Stimulated activated CD4-positive, alpha-beta T cell treated with anti-CD3 and anti-CD28 coated beads, TNF-alpha, amount 100 ng/mL, for 1 hour (primary cell): ENCODE measurements at places on chromosomes 5 and 9.

DNA sequence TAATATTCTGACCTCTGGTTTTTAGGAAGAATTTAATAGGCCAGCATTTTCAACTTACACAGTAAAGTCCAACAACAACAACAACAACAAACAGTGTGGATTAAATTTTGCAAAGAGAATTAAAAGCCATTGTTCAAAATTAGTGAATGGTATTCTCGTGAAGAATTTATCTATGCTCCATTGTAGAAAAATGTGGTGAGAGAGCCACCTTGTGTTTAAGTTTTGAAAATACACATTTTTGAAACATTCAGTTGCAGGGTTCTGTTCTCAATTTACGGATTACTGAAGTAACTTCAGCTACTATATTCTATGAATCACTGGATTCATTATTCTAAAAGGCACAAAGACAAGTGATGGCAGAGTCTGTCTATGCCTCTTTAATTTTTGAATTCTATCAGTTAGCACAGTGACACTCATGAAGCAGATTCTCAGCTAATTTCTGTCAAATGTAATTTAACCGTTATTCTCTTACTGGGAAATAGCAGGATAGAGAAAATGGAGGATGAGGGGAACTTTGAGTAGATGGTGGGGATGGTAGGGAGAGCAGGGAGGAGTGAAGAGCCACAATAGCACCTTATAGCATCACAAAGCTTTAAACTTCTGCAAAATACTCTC lies 11.0 kb downstream of the CCDC152 start:
- DNase-seq = no peak

DNA sequence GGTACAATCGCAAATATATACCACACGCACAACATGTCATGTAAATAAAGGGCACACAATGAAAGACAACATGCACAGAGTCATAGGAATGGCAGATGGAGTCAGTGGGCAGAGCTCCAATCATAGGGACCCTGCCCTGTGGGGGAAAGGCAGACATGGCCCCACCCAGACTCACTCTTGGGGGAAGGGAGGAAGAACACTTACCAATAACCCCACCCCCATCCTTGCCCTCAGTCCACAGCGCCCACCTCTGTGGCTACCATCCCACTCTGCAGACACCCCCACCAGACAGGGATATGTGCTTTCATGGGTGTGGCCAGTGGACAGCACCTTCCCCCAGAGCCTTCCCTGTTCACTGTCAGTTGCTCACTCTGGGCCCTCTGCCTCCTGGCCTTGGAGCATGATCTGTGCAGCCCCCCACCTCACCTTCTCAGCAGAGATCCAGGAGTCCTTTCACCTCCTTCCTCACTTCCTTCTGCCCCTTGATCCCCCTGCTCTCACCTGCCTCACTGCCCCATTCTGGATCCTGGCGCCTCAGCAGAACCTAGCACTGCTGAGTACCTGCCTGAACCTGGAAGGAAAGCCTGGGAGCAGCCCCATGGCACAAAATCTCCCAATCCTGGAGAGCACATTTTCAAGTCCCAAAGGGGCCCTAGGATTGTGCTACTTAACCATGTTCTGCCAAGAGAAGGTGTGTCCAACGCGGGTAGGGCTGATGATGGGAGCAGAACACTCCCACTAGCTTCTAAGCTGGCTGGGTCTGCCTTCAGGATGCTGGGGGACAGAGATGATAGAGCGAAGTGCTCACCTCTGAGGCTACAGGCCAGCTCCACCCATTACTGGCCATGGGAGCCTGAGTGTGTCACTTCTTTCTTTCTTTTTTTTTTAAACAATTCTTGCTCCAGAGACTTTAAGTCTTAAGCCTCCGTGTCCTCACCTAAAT lies 1.5 kb upstream of the PHF19 start:
- no peak for DNase-seq

DNA sequence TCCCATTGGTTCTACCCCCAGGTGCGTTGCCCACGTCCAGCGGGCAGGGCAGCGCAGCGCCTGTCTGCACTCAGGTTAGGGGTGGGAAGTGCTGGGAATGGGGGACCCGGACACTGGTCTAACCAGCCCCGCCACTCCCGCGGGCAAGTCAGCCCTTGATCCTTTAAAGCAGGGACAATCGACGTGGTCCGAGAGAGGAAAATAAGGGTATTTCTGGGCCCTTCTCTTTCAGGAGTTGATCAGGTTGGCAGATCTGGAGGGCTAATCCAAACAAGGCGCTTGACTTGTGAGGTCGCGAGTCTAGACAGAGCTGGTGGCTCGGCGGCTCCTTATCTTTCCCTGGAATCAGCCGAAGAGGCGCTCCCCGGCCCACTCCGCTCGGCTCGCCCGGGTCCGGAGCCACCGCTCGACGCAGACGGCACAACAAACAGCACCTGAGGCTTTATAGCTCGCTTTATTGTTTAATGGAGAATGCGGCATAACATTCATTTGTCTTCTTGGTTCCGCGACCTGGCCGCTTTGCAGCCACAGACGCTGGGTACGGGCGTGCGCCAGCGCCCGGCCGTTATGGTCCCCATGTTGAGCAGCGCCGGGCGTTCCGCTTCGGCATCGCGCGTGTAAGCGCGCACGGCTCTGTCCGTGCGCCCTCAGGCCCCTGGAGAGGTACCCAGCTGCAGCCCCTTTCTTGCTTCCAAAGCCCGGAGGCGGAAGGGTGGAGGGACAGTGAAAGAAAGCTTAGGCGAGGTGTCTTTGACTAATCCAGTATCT lies 15.8 kb downstream of the ISL1 start:
- DNase-seq = no peak

GRCh38 chr9:14403081-14403480 lies 89.1 kb upstream of the NFIB start:
- DNase-seq = no peak

DNA sequence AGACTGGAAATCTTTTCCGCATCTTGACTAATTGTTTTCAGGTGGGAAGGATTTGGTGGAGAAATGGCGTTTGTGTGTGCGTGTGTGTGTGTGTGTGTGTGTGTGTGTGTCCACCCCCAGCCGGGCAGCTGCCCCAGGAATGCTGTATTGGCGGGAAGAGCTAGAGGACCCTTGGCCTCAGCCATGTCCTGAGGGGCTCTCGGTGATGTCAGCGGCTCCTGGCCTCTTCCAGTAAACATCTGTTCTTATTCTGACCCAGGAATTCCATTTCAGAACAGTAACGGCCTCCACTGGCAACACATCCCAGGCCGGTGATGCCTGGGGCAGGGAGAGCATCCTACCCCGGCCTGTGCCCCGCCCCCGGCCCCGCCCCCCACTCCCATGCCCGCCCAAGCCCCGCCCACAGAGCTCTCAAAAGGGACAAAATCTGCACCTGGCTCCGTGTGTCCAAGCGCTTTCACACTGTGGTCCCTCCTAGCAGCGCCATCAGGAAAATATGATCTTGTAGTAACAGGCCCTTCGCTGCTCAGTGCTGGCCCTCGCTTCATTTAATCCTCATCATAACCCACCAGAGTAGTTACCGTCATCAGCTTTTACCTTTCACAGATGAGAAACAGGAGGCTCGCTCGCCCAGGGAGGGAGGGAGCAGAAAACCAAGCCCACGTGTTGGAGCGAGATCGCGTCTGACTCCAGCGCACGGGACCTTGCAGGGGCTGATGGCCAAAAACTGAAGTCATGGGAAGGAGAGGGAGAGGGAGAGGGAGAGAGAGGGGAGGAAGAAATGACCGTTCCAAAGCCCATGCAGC lies 18.9 kb downstream of the ADAMTS2 start:
- DNase-seq = no peak

- DNase-seq = no peak
Observed at GRCh38 chr5:3657364-3658022, 61.9 kb downstream of the IRX1 start.

DNA sequence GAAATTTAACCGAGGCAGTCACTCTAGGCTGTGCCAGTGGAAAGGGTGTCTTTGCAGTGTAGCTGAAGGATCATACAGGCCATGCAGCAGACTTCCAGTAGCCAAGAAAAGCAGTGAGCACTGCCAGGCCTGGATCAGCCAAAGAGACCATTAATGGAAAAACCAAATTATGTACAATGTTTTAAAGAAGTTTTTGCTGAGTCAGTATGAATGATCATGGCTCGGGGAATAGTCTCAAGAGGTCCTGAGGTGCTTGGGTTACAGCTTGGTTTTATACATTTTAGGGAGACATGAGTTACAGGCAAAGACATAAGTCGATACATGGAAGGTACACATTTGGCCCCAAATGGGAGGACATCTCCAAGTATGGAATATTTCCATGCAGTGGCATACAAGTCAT lies 141.3 kb downstream of the YTHDC2 start:
- no peak for DNase-seq

GRCh38 chr5:40071870-40072269 lies 607.8 kb upstream of the PTGER4 start:
- no peak for DNase-seq

- no peak for DNase-seq
Observed at GRCh38 chr5:53547226-53547625, 13.2 kb upstream of the NDUFS4 start.

DNA sequence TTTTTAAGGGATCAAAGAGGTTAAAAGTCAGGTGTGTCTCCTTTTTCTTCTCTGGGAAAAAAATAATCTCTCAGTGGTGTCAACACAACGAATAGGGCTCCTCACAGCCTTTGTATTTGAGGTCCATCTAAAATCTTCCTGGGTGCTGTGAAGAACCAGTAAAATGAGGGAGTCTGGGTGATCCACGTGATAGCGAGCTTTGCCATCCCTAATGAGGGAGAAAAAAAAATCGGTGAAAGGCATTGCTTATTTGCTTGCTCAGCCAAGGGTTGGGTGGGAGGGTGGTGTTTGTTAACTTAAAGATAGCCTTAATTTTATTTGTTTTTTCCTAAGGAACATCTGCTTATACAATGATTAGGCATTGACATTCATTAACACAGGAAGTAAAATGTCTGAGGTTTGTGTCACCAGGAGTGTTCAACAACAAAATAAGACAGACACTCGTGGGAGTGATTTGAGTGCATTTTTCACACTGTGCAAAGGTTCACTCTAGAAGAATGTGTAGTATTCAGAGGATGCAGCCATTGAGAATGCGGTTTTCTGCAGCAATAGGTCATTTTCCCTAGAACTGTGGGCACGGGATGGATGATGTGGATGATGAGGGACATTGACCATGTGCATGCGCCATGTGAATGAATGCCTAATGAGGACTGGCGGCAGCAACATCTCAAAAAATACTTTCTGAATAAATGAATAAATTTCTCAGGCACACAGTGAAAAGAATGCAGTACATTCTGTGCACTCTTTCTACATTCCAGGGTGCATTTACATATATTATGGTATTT lies 369.5 kb downstream of the NTRK2 start:
- no peak for DNase-seq

GRCh38 chr9:4987961-4988421 lies 2.9 kb downstream of the JAK2 start:
- peak; percentile 9 for DNase-seq

GRCh38 chr5:1974081-1974480 lies 91.4 kb upstream of the IRX4 start:
- no peak for DNase-seq

- DNase-seq = no peak
Observed at GRCh38 chr5:120749737-120750136, 285.6 kb downstream of the PRR16 start.
